ENCODE measurements at places on chromosomes 11 and 22.

GRCh38 chr11:123425367-123425766, 4.7 kb upstream of the GRAMD1B start:
- DNase-seq = no peak

DNA sequence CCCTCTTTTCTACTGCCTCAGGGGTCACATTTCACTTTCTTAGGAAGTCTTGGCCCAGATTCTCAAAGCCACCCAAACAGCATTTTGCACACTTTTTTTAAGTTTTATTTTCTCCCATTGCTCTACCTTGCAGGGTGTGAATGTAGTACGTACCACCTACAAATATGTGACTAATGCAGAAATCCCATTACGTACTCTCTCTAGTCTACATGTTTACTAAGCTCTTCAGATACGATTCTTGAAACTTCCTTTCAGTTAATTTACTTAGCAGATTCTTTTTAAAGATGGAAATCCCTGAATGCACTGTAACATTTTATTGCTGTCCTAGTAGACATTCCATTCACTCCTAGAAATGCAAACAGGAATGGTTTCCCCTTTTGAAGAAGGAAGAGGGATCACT, 61.3 kb downstream of the LRRC4C start:
- DNase-seq = no peak

DNA sequence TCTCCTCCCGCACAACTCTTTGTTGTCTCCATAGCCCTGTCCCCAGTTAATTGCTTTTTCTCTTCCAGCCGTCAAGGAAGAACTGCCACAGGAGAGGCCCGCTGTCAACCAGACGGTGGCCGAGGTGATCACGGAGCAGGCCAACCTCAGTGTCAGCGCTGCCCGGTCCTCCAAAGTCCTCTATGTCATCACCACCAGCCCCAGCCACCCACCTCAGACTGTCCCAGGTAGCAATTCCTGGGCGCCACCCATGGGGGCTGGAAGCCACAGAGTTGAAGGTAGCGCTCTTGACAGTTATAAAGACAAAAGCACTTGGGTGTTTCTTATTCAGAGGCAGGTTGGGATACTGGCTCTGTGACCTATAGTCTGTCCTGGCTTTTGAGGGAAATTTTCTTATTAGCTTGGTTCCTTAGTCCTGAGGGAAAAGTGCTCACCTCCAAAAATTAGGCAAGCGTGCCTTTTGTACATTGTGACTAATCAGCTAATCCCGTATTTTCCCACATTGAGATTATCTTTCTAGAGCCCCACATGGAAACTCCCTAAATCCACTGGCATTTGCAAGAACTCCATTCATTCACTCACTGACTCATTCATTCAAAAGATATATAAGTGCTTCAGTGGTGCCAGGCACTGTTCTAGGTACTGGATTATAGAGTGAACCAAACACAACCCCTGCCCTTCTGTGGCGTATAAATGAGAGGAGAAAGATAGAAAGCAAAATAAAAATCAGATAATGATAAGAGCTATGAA, 65.9 kb downstream of the KREMEN1 start:
- no peak for DNase-seq

DNA sequence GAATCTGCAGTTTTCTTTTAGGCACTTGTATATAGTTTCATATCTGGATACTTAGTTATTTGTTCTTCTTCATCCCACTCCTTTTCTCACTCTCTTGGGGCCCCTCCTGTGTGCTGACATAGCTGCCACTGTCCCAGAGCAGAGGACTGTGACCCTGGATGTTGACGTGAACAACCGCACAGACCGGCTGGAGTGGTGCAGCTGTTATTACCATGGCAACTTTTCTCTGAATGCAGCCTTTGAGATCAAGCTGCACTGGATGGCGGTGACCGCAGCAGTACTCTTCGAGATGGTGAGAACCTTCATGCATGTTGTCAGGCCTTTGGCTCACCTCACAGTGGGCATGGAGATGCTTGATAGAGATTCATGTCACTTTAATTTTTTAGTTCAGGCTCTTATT, 50.9 kb upstream of the YWHAH start:
- no peak for DNase-seq

- no peak for DNase-seq
Observed at GRCh38 chr11:122207921-122208764, 92.1 kb upstream of the BLID start.

DNA sequence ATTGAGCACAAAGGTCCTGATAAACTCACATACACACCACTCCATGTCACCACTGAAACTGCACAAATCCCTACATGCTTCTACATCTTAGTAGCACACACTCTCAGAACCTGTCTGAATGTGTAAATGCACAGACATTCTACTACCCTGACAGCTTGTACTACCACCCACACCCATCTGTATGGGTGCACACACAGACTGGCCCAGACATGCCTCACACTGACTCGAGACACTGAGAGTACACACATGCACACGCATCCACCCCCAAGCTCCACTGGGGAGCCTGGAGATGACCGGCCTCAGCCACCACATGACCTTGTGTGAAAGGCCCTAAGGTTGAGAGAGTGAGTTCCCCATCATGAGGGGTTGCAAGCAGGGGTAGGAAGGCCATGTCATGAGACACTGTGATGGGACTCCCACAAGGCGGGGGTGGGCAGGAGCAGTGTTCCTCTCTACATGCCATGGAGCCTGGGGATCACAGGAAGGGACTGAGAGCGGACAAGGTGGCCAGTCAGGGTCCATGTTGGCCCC, 28.1 kb downstream of the ARAP1 start:
- no peak for DNase-seq

DNA sequence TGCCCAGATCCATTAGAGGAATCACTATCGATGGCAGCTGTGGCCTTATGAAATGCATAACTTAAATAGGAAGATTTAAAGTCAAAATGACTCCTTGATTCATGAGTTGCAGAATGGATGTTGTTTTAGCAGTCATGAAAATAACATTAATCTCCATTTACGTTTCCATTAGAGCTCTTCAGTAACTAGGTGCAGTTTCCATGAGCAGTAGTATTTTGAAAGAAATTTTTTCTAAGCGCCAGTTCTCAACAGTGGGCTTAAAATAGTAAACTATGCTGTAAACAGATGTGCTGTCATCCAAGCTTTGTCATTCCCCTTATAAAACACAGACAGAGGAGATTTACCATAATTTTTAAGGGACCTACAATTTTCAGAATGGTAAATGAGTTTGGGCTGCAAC, 1414.1 kb downstream of the LRRC4C start:
- no peak for DNase-seq

- no peak for DNase-seq
Observed at GRCh38 chr11:86988351-86988881, 33.2 kb upstream of the FZD4 start.

DNA sequence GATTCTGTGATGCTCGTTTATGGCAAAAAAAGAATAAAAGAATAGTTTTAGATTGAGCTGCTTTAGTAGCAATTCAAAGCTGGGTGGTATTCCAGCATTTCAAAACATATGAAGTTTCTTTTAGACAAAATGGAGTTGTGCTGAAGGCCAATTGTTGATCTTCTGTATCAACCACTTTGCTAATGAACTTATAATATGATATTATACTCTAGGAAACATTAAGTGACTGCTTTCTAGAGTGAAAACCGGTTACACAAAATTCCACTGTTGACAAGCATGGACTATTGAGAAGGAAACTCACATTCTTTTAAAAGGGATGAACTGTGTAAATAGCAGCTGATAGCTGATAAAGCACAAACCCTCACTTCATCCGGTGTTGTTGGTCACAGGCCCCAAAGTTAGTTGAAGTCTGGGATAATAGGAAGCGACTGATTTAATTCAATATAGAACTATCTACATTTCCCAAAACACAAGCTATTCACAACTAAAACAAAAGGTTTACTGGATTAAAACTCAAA, 255.1 kb downstream of the CADM1 start:
- DNase-seq = no peak

Measured in NCI-H187 (cell line).